ENCODE measurements at places on chromosomes 5 and 9. TPM values are rescaled to one million over a fixed set of nuclear protein-coding genes. Genes with fewer than 3 reads are reported as not detected.

The PCDHGA12 gene
- total RNA-seq: 1.2 TPM

DNA sequence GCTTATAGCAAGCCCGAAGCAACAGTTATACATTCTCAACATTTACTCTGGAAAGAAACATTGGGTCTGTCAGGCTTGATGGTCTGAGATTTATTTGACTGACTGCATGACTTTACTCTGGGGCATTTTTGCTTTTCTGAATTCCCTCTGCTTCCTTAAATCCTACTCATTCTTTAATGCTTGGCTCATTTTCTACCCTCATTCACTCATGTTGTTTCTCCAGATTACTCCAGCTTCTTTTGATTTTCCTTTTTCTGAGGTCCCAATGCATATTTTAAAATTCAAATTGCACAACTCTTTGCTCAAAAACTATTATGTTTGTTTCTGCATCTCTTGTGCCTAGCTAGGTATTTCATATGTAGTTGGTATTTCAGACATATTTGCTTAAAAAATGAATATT lies 2002.9 kb upstream of the NUDT12 start:
- peaks cover 6% of the 10 kb centered on the region for H3K4me1 ChIP-seq
- no peaks in the 10 kb centered on the region for H3K36me3 ChIP-seq
- H3K4me3 ChIP-seq: no peak overlapping the region
- H3K27me3 ChIP-seq: no peaks in the 10 kb centered on the region
- no peak for DNase-seq

The ZNF366 gene
- total RNA-seq: not detected

GRCh38 chr5:2103940-2104339 lies 221.2 kb upstream of the IRX4 start:
- H3K27ac ChIP-seq: no peak overlapping the region
- no peak for DNase-seq
- H3K4me1 ChIP-seq: no peaks in the 10 kb centered on the region
- H3K4me3 ChIP-seq: no peak overlapping the region
- H3K36me3 ChIP-seq: no peaks in the 10 kb centered on the region
- H3K27me3 ChIP-seq: peaks cover 8% of the 10 kb centered on the region

The POU5F2 gene
- 0.29 TPM for total RNA-seq

The PRUNE2 gene
- 3.3 TPM for total RNA-seq

The PCDHGB2 gene
- total RNA-seq: 0.94 TPM

- DNase-seq: no peak
- no peaks in the 10 kb centered on the region for H3K36me3 ChIP-seq
- H3K4me1 ChIP-seq: peaks cover 29% of the 10 kb centered on the region
- peak overlapping the region; percentile 93 for H3K4me3 ChIP-seq
- H3K27ac ChIP-seq: peak overlapping the region; percentile 62
These were observed 1312.0 kb upstream of the WWC1 start for GRCh38 chr5:166979307-166979895.

- no peaks in the 10 kb centered on the region for H3K27me3 ChIP-seq
- H3K36me3 ChIP-seq: no peaks in the 10 kb centered on the region
- no peaks in the 10 kb centered on the region for H3K4me1 ChIP-seq
- H3K27ac ChIP-seq: no peak overlapping the region
- H3K4me3 ChIP-seq: no peak overlapping the region
These were observed 673.9 kb upstream of the RGMB start for GRCh38 chr5:98099448-98100105.

- H3K36me3 ChIP-seq: no peaks in the 10 kb centered on the region
- H3K4me1 ChIP-seq: peaks cover 20% of the 10 kb centered on the region
- H3K27me3 ChIP-seq: peaks cover 45% of the 10 kb centered on the region
- no peak overlapping the region for H3K27ac ChIP-seq
- no peak overlapping the region for H3K4me3 ChIP-seq
These were observed 140.1 kb upstream of the FBXL17 start for GRCh38 chr5:108521841-108522506.

The PCDHGB3 gene
- total RNA-seq: 1.2 TPM

GRCh38 chr9:113380869-113381378 lies 4.1 kb upstream of the HDHD3 start:
- peak overlapping the region; percentile 62 for H3K4me3 ChIP-seq
- peaks cover 21% of the 10 kb centered on the region for H3K4me1 ChIP-seq
- no peak for DNase-seq
- H3K27ac ChIP-seq: peak overlapping the region; percentile 91
- no peaks in the 10 kb centered on the region for H3K27me3 ChIP-seq

The TCERG1 gene
- 72.8 TPM for total RNA-seq

- DNase-seq: no peak
- no peak overlapping the region for H3K4me3 ChIP-seq
- H3K4me1 ChIP-seq: peaks cover 5% of the 10 kb centered on the region
- H3K36me3 ChIP-seq: peaks cover 4% of the 10 kb centered on the region
These were observed 251.3 kb upstream of the DAP start for GRCh38 chr5:11012295-11012694.

The SPATA31D4 gene
- total RNA-seq: not detected

GRCh38 chr5:75260708-75261107 lies 24.0 kb upstream of the ANKRD31 start:
- H3K27ac ChIP-seq: no peak overlapping the region
- no peak overlapping the region for H3K4me3 ChIP-seq
- H3K36me3 ChIP-seq: no peaks in the 10 kb centered on the region
- no peaks in the 10 kb centered on the region for H3K4me1 ChIP-seq
- DNase-seq: no peak
- H3K27me3 ChIP-seq: no peaks in the 10 kb centered on the region

DNA sequence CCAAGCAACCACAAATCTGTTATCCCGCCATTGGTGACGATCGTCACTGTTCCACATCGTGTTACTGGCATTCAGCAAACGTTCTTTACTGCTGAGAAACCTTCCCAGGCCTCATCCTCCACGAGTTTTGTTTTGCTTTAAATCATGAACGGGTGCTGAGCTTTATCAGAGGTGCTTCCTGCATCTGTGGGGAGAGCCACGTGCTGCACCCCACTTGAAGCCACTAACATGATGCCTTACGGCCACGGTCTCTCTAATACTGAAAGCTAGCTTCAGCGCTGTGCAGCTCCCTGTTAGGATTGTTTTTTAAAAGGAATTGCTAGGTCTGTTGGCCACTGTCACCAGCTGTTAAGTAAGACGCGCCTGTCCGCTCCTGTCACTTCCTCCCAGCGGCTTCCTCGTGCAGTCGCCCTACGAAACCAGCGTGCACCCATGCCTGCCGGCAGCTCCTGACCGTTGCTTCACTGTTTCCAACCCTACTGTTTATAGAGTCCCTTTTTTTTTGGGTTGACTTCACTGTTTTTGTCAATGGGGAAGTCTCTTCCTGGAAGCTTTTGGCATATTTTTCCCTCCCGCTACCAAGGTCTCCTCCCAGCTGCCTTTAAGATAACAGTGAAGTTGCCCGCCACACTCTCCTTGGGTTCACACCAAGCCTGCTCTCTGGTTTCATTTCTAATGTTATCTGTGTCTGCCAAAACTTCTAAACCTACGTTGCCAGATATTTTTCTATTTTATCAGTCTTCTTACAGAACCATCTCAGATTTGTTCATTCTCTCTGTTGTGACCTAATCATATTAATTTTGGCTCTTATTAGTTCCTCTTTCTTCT lies 20.3 kb downstream of the LPCAT1 start:
- peaks cover 37% of the 10 kb centered on the region for H3K4me1 ChIP-seq
- H3K36me3 ChIP-seq: peaks cover 4% of the 10 kb centered on the region
- DNase-seq: no peak
- H3K27ac ChIP-seq: peak overlapping the region; percentile 10

The CARD19 gene
- total RNA-seq: 17.7 TPM

The TMEM215 gene
- total RNA-seq: 0.27 TPM

The NIPAL4 gene
- 0.46 TPM for total RNA-seq

GRCh38 chr9:131739133-131739958 lies 530 bp downstream of the RAPGEF1 start:
- DNase-seq: peak; percentile 73
- H3K36me3 ChIP-seq: peaks cover 7% of the 10 kb centered on the region
- no peaks in the 10 kb centered on the region for H3K27me3 ChIP-seq
- peaks cover 42% of the 10 kb centered on the region for H3K4me1 ChIP-seq
- H3K4me3 ChIP-seq: peak overlapping the region; percentile 94
- H3K27ac ChIP-seq: peak overlapping the region; percentile 90

DNA sequence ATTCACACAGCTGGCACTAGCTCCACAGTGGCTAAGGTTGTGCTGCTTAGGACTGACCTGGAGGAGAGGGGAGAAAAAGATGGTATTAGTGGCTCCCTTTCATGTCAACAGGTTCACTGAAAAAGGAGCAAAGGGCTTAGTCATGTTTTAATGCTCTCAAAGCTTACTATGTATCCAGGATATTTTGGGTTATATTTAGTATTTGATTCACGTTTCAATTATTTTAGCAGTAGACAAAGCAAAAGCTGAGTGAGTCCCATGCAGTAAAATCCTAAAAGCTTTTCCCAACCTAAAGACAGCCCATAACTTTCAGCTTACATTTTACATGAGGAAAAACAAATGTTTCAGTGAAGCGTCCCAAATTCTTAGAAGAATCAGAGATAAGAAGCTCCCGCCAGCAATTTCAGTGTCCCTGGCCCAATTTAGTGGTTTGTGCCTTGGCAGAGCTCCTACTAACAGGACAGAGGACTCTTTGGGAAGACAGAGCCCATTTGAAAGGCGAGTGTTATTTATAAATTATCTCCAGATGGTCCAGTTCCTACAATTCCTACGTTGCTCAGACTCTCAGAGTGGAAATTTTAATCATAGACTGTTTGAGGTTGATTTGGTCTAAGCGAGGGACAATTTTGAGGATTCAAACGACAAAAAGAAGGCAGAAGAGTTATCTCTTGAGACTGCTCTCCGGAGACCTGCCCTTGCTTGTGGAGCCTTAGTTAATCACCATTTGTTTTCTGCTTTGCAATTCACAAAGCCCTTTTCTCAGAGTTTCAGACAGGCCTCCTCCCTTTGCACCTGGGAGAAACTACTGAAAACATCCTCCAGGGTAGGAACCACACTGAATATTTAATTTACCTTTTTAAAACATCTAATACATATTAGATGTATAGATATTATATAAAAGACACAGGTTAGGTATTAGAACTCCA lies 225.0 kb upstream of the ANKRD55 start:
- H3K4me3 ChIP-seq: no peak overlapping the region
- H3K27me3 ChIP-seq: peaks cover 2% of the 10 kb centered on the region
- no peaks in the 10 kb centered on the region for H3K36me3 ChIP-seq
- no peak for DNase-seq
- peak overlapping the region; percentile 21 for H3K27ac ChIP-seq
- H3K4me1 ChIP-seq: peaks cover 42% of the 10 kb centered on the region

The PCDHB15 gene
- 3.3 TPM for total RNA-seq

GRCh38 chr5:139360384-139360783 lies 18.7 kb downstream of the PAIP2 start:
- peaks cover 5% of the 10 kb centered on the region for H3K4me1 ChIP-seq
- H3K27ac ChIP-seq: no peak overlapping the region
- no peak for DNase-seq

GRCh38 chr5:82045554-82046275 lies 73.9 kb downstream of the ATG10 start:
- no peak overlapping the region for H3K27ac ChIP-seq
- DNase-seq: no peak
- peaks cover 13% of the 10 kb centered on the region for H3K36me3 ChIP-seq
- no peak overlapping the region for H3K4me3 ChIP-seq
- no peaks in the 10 kb centered on the region for H3K27me3 ChIP-seq
- no peaks in the 10 kb centered on the region for H3K4me1 ChIP-seq

The IFNA21 gene
- total RNA-seq: not detected

- no peak for DNase-seq
- H3K27me3 ChIP-seq: no peaks in the 10 kb centered on the region
- H3K36me3 ChIP-seq: no peaks in the 10 kb centered on the region
These were observed 16.3 kb downstream of the IDNK start for GRCh38 chr9:83639266-83639665.

DNA sequence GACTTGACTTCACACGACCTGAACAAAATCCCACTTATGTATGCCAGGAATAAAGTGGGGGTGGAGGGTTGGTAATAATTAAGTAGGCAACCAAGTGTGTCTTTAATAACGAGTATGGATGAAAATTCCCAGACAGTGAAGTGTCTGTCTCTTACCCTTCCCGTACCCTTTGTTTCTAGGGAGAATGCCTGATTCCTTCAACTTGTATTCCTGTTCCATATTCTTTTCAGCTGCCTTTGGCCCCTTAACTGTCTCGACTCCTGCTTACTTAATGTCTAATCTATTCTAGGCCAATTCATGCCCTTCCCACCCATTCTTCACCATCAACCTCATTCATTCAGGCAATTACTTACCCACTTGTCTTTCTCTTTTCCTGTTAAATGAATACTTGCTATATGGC lies 380.5 kb downstream of the RAB3C start:
- H3K36me3 ChIP-seq: no peaks in the 10 kb centered on the region
- peaks cover 5% of the 10 kb centered on the region for H3K4me1 ChIP-seq
- no peak overlapping the region for H3K27ac ChIP-seq
- H3K27me3 ChIP-seq: no peaks in the 10 kb centered on the region

GRCh38 chr5:137487600-137487999 lies 11.5 kb downstream of the SPOCK1 start:
- no peak for DNase-seq
- H3K4me3 ChIP-seq: no peak overlapping the region
- H3K27me3 ChIP-seq: peaks cover 3% of the 10 kb centered on the region
- no peak overlapping the region for H3K27ac ChIP-seq

The LYSMD3 gene
- total RNA-seq: 15.0 TPM

DNA sequence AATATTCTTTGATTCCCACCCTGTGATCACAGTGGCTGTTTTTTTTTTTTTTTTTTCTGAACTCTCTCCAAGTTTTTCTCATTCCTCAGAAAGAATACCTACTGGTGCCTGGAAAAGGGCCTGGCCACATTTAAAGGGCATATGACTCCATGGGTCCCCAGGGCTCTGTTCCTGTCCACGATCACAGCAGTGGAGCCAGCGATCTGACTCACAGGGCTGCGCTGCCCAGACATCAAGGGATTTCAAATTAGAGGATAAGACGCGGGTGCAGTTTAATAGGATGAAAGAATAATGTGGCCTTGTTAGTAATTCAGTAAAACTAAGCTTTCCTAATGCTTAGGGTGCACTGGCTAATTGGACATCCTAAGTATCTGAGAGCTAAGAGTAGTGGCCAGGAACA lies 175.1 kb upstream of the MSX2 start:
- H3K4me3 ChIP-seq: no peak overlapping the region
- H3K27ac ChIP-seq: no peak overlapping the region
- peaks cover 22% of the 10 kb centered on the region for H3K4me1 ChIP-seq
- H3K27me3 ChIP-seq: peaks cover 3% of the 10 kb centered on the region

GRCh38 chr5:24397601-24398000 lies 247.2 kb downstream of the CDH10 start:
- no peak for DNase-seq
- H3K4me3 ChIP-seq: no peak overlapping the region
- H3K27me3 ChIP-seq: no peaks in the 10 kb centered on the region
- no peaks in the 10 kb centered on the region for H3K4me1 ChIP-seq

All from type B pancreatic cell (in vitro differentiated cells).